Stimulated activated CD8-positive, alpha-beta memory T cell treated with anti-CD3 and anti-CD28 coated beads, Interleukin-2, amount 100 ng/mL, for 1 hour (primary cell): ENCODE measurements at places on chromosomes 12 and 14.

DNA sequence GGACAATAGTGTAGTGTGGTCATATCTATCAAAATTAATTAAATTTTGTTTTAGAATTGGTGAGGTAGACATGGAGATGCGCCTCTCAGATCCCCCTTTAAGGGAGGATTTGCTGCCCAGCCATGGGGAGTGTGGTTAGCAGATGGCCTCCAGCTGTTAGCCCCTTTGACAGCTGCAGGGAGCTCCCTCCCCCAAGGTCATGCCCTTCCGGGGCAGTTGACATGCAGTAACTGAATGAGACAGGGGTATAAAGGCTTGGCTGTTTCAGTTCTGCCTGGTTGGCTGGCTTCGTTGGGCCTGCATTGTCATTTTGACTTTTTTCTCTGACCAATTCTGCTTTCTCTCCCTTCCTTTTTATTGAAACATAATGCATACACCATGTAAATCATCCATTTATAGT, 291.5 kb upstream of the SRRM4 start:
- DNase-seq = no peak

DNA sequence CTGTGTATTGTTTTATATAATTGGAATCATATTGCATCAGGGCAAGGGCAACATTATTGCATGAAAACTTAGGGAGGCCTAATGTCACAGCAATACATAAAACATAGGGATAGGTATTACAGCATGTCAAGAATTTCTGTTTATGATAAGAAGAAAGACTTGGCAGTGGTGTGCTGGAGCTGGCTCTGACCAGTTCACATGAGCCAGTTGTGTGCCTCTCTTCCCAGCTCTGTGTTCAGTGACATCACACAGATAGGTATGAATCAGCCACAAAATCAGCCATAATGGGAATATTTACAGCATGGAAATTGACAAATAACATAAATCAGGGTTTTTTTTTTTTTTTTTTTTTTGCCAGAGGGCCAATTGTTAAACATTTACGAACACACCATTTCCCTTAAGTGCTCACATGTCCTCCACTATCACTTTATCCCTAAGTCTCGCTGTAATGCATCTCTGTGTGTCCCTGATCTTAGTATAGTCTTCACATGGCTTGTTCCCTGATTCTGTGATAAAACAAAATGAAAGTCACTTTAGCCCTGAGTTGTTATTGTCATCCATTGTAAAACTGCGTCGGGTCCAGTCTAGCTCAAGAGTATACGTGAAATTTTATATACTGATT, 31.9 kb upstream of the ACSM4 start:
- DNase-seq = no peak

DNA sequence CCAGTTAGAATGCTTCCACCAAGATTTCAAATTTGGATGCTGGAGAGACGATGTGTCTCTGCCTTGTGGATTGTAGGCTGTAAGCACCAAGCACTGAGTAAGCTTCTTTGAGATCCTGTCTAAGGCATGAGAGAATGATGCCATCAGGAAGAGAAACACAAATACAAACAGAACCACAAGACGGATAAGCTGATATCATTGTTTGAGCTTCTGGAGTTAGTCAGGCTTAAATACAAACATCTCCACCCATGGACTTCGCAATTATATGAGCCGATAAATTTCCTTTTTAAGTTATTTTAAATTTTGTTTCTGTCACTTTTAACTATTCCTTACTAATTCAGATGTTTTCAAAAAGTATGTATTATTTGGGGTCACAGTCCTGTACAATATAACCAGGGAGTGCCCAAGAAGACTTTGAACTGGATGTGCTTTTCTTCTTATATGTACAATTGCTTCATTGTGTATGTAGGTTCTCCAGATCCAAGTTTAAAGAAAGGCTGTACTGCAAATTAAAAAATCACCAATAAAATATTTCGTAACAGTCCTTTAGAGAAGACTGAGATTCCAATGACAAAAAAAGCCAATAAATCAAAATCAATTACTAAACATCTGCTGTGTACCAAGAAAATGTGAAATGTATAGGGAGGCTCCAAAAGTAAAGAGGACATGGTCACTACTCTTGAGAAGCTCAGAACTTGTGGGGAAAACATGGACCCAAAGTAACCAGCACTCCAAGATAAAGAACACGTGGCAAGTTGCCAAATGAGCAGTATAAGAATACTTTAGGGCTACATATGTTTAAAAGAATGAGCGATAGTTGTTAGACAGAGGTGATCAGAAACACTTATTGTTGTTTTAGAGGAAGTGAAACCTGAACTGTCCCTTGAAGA, 274.1 kb downstream of the ADAMTS20 start:
- no peak for DNase-seq

DNA sequence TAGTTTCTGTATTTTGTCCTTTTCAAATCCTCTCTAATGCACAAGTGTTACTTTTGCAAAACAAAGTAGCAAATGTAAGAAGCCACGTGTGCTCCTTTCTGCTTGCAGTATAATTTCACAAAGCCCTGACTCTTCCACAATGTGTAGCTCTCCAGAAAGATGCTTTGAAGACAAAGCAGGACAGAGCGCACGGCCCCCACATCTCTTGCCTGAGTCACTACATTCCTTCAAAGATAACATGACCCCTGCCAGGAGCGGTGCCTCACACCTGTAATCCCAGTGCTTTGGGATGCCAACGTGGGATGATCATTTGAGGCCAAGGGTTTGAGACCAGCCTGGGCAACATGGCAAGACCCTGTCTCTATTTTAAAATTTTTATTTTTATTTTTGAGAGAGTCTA, 40.5 kb downstream of the JAG2 start:
- no peak for DNase-seq

DNA sequence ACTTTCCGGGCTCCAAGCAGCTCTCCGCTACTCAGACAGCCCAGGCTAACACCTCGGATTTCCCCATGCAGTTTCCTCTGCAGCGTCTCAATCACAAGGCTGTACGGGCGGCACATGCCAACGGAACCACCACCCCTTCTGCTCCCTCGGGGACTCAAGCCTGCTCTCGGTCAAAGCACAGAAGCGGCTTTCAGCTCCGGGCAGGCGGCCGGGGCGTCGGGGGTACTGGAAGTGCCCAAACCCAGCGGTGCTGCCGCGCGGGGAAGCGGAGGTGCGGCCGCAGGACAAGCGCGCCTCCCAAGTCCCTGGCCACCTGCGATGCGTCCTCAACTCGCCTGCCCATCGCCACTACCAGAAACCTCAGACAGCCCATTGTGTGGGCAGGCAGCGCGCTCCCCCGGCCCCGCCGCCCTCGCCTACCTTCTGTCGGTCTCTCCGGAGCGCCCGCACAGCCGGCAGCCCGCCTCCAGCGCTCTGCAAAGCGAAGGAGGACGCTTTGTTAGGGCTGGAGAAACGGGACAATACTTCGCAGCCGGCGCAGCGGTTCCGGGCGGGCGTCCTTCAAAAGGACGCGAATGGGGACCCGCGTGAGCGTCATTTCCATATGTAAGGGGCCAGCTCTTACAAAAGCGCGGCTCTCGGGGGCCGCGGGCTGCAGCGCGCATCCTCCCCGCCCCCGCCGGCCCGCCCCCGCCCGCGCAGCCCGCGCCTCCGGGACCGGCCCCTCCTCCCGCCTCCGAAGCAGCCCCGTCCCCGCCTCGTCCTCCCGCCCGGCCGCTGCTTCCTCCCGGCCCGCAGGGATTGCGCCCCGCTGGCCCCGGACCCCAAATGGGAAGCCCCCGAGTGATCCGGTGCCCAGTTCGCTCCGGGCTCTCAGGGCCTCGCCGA, 674 bp downstream of the NIN start:
- DNase-seq = no peak

- no peak for DNase-seq
Observed at GRCh38 chr14:88868558-88869159, 44.2 kb downstream of the TTC8 start.

GRCh38 chr12:95573951-95574576, 22.8 kb upstream of the USP44 start:
- no peak for DNase-seq

DNA sequence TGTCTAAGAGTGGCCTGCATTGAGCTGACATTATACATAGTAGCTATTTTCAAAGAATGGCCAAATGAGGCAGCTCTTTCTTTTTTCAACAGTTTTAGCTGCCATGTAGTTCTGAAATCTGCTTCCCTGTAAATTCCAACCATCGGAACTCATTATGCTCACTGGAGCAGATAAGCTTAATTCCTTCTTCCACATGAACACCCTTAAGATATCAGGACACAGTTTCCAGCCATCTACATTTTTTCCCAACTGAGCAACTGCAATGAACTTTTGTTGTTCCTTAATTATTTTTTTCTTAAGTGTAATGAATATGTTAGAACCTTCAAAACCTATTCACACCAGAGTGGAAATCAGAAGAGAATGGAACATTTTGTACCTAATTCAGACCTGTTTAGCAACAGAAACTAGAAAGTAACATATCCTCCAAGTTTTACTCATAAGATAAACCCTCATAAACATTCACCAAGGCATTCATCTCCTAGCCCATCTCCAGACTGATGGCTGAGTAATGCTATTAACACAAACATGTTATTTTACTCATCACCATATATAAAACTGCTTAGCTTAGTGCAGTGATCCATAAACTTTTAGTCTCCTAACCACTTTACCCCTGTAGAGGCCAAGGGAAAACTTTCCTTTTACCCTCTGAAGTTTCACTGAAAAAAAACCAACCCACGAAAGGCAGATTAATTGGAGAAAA, 296.1 kb upstream of the SYT1 start:
- no peak for DNase-seq

- no peak for DNase-seq
Observed at GRCh38 chr12:22039361-22039760, 6.7 kb upstream of the CMAS start.
